ENCODE measurements at places on chromosomes 6 and 20.

DNA sequence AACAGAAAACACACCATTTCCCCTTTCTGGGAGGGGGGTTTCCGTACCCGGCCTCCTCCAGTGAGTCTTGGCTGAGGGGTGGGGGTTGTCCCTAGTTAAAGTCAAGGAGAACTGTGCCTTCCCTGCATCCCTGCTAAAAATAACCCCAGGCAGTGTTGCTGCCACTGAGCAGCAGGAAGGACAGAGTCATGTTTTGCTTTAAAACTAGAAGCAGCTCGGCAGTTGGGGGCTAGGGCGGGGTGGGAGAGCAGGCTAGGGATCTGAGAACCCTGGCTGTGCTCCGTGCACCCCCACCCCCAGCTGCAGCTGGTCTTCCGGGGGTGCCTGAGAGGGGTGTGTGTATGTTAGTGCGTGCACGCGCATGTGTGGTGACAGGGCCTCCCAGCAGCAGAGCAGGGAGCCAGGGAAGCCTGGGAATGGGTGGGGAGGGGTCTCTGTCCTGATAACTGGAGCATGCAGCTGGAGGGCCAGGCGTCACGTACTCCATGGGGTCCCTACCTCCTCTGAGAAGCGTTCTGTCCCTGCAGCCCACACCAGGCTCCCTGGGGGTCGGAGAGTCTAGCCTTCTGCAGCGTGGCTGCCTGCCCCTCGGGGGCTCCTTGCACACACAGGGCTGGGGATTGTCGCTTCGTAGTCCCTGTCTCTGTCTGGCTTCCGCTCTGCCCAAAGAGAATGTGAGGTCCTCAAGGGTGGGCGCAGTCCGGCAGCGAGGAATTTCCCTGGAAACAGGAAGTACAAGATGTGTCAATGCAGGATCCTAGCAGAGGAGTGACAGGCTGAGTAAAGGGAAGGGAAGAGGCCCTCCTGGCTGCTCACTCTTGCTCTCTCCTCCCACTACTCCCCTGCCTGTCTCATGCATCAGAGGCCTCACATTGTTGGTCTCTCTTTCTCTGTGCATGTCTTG lies 16.8 kb upstream of the ARMC12 start:
- DNase-seq: peak; percentile 15

- DNase-seq: no peak
Measured at GRCh38 chr6:132443206-132443605, 41.9 kb upstream of the MOXD1 start.

GRCh38 chr6:132820629-132821381 lies 6.4 kb downstream of the RPS12 start:
- DNase-seq: no peak

DNA sequence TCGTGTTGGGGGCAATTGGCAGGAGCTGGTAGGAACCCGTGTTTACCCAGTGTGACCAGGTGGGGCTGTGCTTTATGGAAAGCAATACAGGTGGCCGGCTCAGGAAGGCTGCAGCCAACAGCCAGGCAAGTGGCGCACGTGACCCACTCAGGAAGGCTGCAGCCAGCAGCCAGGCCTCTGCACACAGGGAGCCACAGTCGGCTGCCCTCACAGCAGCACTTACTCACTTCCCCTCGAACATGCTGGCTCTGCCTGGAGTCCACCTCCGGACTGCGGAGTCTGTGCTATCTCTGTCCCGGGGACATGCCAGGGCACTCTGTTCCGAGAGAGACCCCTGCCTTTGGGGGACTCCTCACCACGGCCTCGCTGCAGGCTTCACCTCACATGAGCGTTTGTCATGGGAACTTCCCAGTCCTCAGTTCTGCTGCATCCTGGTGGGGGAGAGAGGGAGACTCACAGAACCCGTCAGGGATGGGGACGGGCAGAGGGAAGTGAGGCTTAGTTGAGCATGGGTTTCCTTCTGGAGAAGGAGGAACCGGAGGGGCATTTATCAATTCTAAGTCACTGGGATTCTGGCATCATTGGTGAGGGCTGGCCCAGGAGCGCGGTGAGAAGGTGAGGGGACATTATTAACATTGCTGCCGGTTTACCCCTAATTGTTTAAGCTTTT lies 76.8 kb downstream of the TTLL2 start:
- no peak for DNase-seq

DNA sequence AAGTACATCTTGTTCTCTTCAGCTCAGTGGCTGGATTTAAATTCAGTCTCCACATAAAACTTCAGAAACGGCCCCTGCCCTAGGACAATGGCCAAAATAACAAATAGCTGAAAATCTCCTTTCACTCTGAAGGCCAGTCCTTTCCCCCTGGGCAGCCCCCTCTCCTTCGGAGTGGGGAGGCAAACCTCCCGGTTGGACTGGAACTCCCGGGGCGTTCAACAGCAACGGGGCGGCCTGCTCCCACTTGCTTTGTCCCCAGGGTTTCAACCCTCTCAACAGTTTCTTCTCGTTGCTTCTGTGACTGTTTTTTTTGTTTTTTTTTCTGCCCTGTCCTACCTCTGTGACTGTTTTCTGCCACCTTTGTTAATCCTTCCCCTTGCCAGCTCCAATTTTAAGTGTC lies 102.6 kb upstream of the DUSP22 start:
- no peak for DNase-seq

DNA sequence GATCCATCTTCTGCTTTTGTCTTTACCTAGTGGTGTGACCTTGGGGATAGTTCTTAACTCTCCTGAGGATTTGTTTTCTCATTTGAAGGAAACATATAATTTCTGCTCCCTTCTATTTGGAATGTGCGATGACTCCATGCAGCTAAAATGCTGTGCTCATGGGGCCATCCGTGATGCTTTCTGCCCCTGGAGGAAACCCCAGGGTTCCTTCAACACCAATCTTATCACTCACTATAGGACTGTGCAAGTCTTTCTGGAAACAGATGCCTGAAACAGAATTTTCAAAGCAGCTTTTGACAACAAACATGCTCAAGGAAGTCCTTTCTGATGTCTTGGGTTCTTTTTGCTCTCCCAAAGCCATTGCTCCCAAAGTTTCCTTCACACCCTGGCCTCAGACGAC lies 128.8 kb upstream of the GGTLC1 start:
- DNase-seq: no peak
